ENCODE measurements at places on chromosomes 7 and 10. TPM values are rescaled to one million over a fixed set of nuclear protein-coding genes. Genes with fewer than 3 reads are reported as not detected.

CFAP46 gene
- not detected for total RNA-seq

FKBP6 gene
- total RNA-seq = not detected

RARRES2 gene
- total RNA-seq = not detected

AKR1C1 gene
- total RNA-seq = 0.62 TPM

LIPN gene
- total RNA-seq = not detected

SRRM3 gene
- not detected for total RNA-seq

INA gene
- total RNA-seq = not detected

ZNF488 gene
- total RNA-seq = not detected

FAM25C gene
- total RNA-seq = not detected

XRCC2 gene
- total RNA-seq = 0.30 TPM

FAM204A gene
- total RNA-seq = 44.8 TPM

PLXDC2 gene
- 0.22 TPM for total RNA-seq

MRLN gene
- not detected for total RNA-seq

CFTR gene
- total RNA-seq = not detected

NPY4R2 gene
- not detected for total RNA-seq

PON3 gene
- total RNA-seq = not detected

KCNMA1 gene
- not detected for total RNA-seq

PRLHR gene
- total RNA-seq = not detected

GPR22 gene
- total RNA-seq = not detected

IFIT1 gene
- total RNA-seq = 1.9 TPM

STYXL1 gene
- 6.4 TPM for total RNA-seq
